ENCODE measurements at places on chromosomes 3 and 15.
A peak's percentile ranks its signal among the peaks of the same experiment; 100 is the strongest.

- peak; percentile 45 for DNase-seq
Measured at GRCh38 chr15:59232476-59232875, 25.8 kb downstream of the LDHAL6B start.

GRCh38 chr3:1380926-1381646 is 288.3 kb downstream of the CNTN6 start:
- DNase-seq, result peak; percentile 8

GRCh38 chr3:37200141-37200540 is 25.8 kb upstream of the LRRFIP2 start:
- DNase-seq, result no peak

DNA sequence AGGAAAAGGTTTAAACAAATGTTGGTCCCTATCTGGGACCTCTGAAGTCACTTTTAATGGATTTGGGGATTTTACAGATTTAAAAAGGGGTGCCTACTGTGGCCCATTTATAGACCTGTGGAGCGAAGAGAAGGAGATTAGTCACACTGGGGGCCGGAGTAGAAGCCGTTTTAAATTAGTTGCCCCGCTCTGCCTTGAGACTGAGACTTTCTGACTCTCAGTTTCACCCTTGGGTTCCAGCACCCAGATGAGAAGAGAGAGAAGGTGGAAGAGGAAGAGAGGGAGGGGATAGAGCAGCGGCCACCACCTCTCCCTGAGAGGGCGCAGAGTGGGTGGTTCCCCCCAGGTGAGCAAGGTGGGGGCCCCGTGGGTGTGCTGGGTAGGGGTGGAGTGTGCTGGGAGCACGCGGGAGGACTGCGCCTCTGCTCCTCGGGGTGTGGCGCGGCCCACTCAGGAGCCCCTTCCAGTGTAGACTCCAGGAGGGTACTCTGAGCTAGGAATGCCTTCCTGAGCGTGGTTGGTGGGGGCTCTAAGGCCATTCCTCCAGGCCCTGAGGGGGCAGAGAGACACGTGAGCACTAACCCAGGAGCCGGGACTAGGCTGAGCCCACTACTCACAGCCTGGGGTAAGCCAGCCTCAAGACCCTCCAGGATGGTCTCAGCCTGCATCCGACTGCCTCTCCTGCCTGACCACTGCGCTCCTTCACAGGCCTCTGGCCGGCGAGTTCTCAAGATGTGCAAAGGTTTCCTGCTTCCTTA is 32.6 kb upstream of the RAB6B start:
- DNase-seq, result no peak

GRCh38 chr3:167749728-167750127 is 14.2 kb downstream of the SERPINI1 start:
- no peak for DNase-seq

DNA sequence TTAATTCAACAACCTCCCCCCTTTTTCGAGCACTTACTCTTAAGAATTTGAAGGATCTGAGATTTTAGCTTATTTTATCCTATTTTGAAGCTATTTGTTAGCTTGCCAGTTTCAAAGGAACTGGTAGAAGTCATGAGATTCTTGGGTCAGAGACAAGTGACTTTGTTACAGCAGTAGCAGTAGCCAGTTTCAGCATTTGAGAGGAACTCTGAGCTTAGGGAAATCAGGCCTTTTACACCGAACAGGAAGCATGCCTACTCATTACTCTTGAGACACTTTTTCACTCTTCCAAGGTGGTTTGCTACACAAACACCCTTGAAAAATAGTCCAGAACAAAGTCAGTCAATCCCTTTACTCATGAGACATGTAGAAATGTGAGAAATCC is 24.5 kb upstream of the TM4SF1 start:
- DNase-seq, result peak; percentile 76

DNA sequence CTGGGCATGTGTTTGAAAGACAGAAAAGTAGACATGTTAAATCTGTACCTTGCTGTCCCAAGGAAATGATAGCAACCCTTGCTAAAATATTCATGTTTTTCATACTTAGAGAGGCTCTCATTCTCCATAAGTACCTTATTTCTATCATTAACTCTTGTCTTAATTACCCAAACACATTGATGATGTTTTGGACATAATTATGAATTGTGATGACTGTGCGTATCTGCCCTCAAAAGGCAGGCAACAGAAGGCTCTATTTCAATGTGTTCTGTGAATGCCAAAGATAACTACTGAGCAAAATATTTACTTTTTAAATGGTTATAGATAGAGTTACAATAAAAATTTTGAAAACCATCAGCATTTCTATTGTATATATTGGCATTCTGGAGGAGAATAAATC is 1263.8 kb downstream of the ZPLD1 start:
- DNase-seq, result no peak

DNA sequence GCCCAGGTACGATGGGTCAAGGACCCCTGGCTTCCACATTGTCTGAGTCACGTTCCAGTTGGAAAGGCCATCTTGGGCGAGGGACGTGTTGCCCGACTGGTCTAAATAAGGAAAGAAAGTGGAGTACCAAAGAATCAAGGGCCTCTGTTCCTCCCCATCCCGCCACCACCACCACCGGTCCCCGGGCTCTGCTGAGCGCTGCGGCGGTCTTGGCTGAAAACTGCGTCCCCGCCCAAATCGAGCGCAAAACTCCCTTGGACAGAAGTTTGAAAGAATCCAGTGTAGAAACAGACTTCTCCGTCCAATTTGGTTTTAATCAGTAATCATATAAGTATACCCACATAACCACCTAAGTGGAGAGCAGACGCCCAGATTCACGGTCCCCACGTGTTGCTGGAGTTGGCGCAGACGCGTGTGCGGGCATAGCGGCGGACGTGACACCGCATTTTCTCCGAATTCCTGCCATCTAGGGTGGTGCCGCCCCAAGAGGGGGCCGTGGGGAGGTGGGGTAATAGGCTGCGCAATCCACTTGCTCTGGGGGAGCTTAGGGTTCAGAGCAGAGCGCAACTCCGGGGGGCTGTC is 243.8 kb upstream of the TOPAZ1 start:
- DNase-seq, result no peak

DNA sequence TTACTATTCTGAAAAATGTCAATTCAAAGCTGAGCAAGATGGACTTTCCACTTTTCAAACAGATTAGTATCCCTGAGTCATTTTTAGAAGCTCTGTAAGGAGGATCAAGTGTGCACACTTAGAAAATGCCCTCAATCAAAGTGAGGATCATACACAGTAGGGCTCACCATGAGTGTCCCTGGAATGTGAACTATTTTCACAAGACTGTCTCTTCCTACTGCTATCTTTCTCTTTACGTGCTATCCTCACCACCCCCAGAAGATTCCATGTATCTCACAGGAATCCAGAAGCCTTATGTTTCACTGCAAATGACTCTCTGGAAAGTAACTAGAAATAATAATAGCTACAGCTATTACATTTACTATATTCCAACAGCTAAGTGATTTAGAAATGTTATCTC is 349.9 kb upstream of the TGFBR2 start:
- DNase-seq, result no peak

- DNase-seq, result no peak
Measured at GRCh38 chr3:25130724-25131520, 297.1 kb upstream of the RARB start.

GRCh38 chr3:153503873-153504272 is 341.8 kb downstream of the RAP2B start:
- no peak for DNase-seq

GRCh38 chr3:11559816-11560633 is 83.7 kb downstream of the VGLL4 start:
- DNase-seq, result no peak

GRCh38 chr3:99536555-99537314 is 101.7 kb upstream of the COL8A1 start:
- DNase-seq, result no peak

- no peak for DNase-seq
Measured at GRCh38 chr3:59998058-59998457, 948.2 kb upstream of the CFAP20DC start.

DNA sequence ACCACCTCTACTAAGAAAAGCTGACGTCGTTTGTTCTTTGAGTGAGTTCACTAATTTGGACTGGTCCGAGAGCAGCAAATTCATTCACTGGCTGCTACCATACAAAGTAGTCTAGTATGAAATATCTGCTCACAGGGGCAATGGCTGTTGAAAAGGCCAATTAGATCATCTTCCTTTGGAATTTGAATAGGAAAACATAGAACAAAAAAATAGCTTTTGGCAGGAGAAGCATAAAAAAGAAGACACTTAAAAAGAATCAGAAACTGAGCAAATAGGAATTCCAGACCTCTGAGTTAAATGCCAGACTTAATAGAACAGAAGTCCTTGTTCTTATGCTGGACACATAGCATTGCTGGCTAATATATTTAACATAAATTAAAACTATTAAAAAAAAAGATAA is 159.3 kb downstream of the IL1RAP start:
- no peak for DNase-seq

GRCh38 chr15:90286678-90287077 is 21.2 kb downstream of the NGRN start:
- DNase-seq, result peak; percentile 48

GRCh38 chr3:162082516-162082915 is 585.9 kb downstream of the OTOL1 start:
- no peak for DNase-seq

- no peak for DNase-seq
Measured at GRCh38 chr3:43319376-43319775, 33.0 kb downstream of the SNRK start.

DNA sequence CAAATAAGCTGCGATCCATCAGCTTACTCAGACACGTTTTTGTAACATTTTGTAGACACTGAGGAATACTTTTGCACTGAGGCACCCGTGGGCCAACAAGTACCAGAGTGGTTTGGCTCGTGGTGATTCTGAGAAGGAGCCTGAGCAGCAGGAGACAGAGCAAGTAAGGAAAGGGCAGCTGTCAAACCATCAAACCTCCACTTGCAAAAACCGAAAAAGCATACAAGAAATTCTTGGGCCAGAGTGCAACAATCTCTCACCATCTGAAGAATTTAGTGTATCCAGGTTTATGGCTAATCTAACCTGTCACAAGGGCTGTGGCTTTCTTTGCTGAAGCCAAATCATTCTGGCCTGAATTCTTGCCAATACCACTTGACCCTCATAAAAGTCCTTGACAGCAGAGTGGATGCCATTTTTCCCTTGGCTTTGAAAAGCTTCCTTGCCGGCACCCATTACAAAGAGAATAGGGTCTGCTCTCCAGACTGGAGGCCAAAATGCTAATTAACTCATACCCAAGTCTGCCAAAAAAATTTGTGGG is 56.7 kb downstream of the MYO1E start:
- DNase-seq, result no peak

- no peak for DNase-seq
Measured at GRCh38 chr3:143252931-143253330, 133.4 kb downstream of the CHST2 start.

DNA sequence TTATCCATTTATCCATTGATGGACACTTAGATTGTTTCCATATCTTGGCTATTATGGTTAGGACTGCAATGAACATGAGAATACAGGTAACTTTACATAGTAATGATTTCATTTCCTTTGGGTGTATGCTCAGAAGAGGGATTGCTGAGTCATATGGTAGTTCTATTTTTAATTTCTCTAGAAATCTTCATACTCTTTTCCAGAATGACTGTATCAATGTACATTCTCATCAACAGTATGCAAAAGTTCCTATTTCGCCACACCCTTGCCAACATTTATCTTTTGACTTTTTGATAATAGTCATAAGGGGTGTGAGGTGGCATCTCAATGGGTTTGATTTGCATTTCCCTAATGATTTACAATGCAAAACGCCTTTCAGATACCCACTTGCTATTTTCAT is 6.2 kb upstream of the NIPA1 start:
- DNase-seq, result peak; percentile 9

- DNase-seq, result peak; percentile 71
Measured at GRCh38 chr3:14154895-14155440, 23.4 kb downstream of the XPC start.

GRCh38 chr15:82870727-82871320 is 61.4 kb downstream of the WHAMM start:
- DNase-seq, result peak; percentile 53

DNA sequence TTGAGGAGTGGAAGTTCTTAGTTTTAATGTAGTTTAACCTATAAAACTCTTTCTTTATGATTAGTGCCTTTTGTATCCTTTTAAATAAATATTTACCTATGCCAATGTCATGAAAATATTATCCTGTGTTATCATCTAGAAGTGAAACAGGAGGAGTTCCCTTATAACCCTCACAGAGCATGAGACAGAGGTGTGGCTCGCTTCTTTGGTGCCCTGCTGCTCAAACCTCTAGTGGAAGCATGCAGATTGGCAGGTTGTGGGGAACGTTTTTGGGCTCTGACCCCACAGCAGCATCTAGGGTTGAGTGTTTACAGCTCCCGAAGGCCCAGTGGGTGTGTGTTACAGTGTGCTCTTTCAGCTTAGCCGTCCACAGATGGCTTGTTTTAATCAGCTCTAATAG is 459.4 kb upstream of the AZI2 start:
- DNase-seq, result no peak

DNA sequence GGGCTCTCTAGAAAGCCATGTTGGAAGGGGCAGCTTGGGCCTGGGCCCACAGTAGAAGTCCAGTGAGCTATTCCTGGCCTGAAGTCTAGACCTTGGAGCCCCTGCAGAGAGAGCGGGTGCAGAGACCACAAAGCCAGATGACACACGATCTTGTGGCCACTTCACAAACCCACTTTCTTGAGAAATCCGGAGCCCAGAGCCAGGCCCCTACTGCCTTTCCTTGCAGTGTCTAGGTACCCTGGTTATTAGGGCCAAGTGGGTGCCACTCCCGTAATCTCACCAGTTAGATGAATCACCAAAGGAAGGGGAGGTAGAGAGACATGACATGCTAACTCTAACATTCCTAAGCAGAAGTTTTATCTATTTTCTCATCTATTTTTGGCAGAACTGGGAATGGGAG is 72.5 kb upstream of the ADAMTSL3 start:
- DNase-seq, result no peak

GRCh38 chr3:17802950-17803349 is 60.5 kb upstream of the TBC1D5 start:
- no peak for DNase-seq

- no peak for DNase-seq
Measured at GRCh38 chr3:120344349-120344748, 4.8 kb downstream of the LRRC58 start.

GRCh38 chr3:78344918-78345317 is 1305.0 kb downstream of the ROBO2 start:
- no peak for DNase-seq

GRCh38 chr3:64599651-64600050 is 88.1 kb downstream of the ADAMTS9 start:
- DNase-seq, result no peak

- no peak for DNase-seq
Measured at GRCh38 chr3:105913616-105914015, 44.8 kb upstream of the CBLB start.

DNA sequence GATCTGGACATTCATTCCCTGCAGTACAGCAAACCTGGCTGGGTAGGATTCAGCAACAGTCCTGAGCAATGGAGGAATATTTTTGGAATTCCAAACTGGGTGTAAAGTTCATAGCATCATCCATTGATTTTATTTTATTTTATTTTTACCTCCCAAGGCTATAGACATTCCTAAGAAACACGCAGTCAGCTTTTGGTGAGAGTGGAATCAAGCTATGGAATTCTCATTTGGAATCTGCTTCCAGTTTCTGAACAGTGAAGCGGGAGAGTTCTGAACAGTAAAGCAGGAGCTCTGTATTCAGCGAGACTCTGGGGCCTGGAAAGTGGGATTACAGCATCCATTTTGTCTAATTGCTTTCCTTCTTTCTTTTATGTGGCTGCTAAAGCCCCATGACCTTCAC is 1.4 kb upstream of the PDZRN3 start:
- DNase-seq, result no peak

Data from suppressor macrophage (primary cell).